Activated CD8-positive, alpha-beta memory T cell treated with anti-CD3 and anti-CD28 coated beads for 1 hour (primary cell): ENCODE measurements at places on chromosomes 4 and X.
A peak's percentile ranks its signal among the peaks of the same experiment; 100 is the strongest.

DNA sequence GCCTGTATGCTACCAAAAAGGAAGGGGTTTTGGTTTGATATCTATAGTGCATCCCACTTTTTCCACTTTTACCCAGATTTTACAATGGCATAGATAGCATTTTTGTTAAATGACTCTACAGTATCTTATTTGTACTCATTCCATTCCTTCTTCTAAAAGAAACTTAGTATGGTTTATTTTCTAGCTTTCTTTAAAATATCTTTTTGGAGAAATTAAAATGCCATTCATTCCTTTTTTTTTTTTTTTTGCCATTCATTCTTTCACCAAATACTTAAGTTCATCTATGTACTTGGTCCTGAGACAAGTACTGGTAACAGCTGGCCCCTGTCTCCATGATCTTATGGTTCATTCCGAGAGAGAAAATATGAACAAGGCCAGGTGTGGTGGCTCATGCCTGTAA lies 49.1 kb downstream of the MID1 start:
- no peak for DNase-seq

DNA sequence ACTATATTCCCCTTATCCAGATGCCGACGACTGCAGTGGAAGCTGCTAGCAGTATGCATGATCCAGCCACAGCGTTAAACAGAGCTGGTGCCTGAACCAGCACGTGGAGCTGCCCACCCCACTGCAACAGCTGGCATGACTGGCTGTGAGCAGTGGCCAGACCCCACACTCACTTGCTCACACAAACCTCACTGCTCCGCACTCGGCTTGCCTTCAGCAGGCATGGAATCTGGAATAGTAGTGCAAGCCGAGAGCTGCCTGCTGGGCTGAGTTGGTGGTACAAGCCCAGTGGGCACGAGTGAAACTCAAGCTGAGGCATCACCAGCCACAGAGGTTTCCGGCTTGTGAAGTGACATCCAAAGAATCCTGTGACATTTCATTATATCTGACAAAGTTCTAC lies 1197.6 kb downstream of the FAM133A start:
- no peak for DNase-seq

DNA sequence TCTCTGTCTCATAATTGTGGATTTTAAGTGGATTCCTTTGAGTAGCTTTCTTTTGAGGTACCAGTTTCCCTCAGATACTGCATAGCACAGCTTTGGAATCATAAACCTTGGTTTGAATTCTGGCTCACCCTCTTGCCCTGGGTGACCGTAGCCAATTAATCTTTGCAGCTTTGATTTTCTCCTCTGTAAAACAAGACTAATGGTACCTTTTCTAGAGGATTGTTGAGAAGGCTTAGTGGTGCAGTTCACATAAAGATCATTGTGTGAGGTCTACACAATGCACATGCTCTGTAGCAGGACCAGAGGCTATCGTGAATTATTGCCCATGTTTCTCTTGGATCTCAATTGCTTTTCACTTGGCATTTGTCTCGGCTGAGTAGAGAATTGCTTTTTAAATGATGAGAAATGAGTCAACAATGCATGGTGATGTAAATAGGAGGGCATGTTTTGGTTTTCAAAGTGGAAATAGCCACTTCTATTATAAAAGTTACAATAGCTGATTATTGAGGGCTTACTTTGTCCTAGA lies 47.9 kb downstream of the TMEM131L start:
- no peak for DNase-seq

- DNase-seq, result no peak
Observed at GRCh38 chr4:118743867-118744266, 58.7 kb downstream of the METTL14 start.

GRCh38 chrX:17187136-17187756 lies 187.8 kb upstream of the NHS start:
- no peak for DNase-seq

DNA sequence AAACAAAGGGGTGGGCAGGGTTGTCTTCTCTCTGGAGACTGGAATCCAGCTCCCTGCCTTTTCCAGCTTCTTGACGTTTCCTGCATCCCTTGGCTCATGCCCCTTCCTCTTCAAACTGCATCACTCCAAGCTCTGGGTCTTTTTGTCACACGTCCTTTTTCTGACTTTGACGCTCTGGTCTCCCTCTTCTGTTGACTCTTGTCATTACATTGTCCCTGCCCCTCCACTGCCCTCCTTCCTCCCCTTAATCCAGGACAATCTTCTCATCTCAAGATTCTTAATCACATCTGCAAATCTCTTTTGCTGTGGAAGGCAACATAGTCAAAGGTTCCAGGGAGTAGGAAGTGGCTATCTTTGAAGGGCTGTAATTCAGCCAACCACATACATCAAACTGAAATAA lies 178.3 kb downstream of the TMA16 start:
- no peak for DNase-seq

- no peak for DNase-seq
Observed at GRCh38 chrX:71366674-71367256, 608 bp downstream of the TAF1 start.

- no peak for DNase-seq
Observed at GRCh38 chrX:150649096-150649870, 43.9 kb upstream of the MTMR1 start.

DNA sequence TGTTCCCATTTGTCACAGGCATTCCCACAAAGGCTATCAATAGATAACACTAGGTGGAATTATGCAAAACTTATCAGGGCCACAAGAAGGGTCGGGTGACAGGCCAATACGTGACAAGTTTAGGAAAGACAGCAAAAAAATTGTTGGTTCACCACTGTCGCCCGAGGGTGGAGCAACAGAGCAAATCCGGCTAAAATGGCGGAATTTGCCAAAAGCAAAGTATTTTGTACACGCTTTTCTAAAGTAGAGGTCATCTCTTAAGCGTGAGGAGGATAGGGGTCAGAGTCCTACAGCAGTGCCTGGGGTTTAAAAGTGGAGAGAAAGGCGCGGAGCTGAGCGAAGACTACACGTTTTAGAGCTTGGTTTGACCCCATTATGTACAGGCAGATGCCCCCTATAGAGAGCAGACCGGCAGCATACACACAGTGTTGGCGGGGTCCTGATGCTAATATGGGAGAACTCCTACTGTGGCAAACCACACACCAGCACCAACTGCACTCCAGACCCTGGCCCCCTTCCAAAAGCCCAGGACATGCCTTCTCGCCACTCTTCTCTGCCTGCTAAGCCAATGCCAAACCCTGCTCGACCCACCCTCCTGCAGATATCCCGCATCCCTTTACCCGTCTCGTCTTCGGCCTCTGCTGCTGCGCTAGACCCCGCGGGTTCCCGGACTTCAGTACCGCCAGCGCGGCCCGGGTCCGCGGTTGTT lies 733 bp downstream of the CCNA2 start:
- no peak for DNase-seq

- DNase-seq, result no peak
Observed at GRCh38 chr4:179766938-179767337, 2324.7 kb upstream of the AGA start.

DNA sequence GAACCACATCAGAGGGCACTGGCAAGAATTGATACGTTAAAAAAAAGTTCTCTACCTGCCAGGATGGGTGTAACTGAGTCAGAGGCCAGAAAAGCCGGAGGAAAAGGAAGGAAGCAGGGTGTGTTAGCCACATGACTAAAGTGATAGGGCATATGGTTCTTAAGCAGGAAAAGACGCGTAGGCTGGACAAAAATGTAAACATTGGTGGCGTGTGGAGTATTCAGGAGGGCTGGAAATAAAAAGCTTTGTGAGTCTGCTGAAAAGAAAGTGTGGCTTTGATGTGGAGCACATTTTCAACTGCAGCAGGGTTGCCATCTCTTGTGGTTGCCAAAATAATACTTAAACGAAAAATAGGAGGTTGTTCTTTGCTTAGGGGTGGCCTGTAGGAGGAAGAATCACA lies 186.5 kb upstream of the RPL34 start:
- peak; percentile 29 for DNase-seq

DNA sequence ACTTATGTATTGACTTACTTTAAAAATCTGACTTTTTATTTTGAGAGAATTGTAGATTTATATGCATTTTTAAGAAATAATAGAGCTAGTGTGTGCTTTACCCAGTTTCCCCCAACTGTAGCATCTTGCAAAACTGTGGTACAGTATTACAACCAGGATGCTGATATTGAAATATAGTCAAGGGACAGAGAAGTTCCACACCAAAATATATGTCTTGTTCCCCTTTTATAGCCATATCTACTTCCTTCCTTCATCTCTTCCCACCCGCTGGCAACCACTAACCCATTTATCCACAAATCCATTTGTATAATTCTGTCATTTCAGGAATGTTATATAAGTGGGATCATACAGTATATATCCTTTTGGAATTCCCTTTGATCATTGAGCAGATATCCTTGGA lies 16.8 kb downstream of the KDM6A start:
- DNase-seq, result no peak

DNA sequence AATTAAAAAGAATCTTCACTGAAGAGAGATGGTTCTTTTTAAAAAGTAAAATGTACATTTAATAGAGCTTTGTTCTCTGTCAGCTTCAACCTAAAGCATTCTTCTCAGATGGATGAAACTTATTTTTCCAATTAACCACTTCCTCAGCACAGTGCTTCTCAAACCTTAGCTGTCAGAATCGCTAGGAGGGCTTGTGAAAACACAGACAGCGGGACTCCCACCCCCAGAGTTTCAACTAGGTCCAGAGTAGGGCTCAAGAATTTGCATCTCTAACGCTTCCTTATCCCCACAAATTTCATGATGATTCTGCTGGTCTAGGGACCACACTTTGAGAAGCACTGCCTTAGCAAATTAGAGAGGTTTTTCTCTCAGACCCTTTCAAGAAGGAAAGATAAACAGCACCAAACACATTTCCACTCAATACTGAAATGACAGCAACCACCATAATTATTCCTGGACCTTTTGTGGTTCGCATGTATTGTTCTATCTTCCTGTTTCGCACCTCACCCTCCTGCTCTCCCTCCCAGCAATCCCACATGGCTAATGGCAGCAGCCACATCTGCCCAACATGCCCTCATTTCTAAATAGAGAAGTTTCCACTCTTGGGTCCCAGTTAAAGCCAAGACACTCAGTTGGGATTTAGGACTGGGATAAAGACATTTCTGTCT lies 73.2 kb downstream of the ZNF827 start:
- DNase-seq, result no peak

DNA sequence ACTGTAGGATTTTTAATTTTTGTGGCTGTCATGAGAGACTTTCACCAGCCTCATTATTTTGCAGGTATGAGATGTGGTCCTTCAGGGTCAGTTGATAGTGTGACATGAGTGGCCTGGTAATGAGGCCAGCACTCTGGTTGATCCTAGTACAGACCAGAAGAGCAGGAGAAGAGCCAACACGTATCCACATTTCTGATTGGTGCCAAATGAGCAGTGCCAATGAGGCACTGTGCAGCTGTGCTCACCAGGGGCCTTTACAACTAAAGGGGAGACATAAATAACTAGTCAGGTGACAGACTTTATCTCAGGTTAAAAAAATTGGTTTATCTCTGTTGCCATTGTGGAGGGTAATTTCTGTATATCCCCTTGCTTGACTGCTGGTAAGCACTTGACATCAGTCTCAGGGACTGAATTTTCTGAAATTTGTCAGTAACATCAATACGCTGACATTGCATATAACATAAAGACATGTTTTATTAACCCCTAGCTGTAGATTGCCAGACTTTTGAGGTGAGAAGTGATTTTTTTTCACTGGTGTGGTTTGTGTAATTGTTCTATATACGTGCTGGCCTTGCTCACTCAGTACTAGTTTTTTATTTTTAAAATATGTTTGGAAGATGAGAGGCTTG lies 101.2 kb downstream of the AFF1 start:
- no peak for DNase-seq

- no peak for DNase-seq
Observed at GRCh38 chr4:76666944-76667532, 230.9 kb downstream of the SOWAHB start.
